ENCODE measurements at places on chromosomes 12 and 14.

- no peak for DNase-seq
These were observed 27.0 kb downstream of the RIN3 start for GRCh38 chr14:92540472-92541048.

GRCh38 chr14:94471045-94471444 is 5.0 kb downstream of the SERPINA9 start:
- no peak for DNase-seq

DNA sequence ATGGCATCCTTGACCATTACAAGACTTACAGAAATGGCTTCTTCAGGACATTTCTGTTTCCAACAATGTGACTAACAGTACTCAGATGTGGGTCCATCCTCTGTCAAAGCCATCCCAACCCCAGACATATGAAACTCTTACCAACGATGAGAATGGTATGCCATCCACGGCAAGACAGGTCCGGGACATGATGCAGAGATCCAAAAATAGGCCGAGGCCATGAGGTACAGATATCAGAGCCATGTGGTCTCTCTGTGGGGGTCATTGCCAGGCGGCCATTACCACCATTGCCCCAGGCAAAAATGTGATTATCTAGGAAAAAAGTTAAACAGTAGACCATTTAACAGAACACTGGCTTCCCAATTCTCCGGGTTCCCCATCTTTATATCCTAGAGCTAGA is 27.5 kb downstream of the ZC2HC1C start:
- DNase-seq, result no peak

DNA sequence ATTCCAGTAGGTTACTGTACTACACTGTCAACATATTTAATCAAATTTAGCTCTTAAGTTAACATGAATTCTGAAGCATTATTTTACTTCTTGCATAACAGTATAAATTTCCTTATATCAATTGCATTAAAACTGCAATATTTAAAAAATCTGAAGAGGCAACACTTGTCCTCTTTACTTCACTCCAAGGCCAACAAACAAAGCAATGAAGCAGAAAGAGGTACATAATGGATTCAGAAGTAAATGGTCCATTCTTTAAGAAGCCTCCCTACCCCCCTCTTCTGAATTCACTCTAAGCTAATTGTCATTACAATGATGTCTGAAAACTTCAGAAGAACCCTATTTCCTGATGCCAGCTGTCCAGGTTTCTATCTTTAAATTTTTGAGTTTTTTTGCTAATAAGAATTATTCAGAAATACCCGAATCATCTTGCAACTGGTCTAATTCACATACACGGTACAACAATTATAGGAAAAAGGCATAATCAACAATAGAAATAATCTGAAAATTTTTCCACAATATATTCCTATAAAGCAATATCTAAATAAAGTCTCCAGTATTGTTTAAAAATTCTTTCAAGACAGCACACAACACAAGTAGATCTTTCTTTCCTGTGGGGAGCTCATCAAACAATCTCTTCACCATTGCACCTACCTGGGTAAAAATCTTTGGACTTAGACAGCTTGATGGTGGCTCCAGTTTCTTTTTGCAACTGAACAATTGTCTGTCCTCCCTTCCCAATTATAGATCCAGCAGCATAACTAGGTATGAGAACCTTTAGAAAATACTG is 2.9 kb downstream of the NOVA1 start:
- no peak for DNase-seq

DNA sequence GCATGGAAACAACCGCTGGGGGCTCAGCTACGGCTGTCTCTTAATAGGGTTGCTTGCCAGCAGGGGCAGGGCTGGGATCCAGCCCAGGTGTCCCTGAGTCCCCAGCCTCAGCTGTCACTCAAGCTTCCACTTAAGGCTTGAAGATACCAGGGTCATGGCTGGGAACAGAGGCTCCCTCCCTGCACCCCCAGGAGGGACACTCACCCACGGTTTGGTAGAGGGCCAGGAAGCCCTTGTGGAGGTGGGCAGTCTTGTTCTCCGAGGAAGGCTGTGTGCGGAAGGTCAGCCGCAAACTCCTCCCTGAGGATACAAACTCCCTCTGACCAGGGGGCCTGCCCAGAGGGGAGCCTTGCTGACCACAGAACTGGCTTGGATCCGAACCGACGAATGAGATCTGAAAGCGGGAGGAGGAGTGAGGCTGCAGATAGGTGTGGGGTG is 7.3 kb downstream of the C1RL start:
- DNase-seq, result no peak

GRCh38 chr12:43737646-43738045 is 20.9 kb downstream of the PUS7L start:
- no peak for DNase-seq

- no peak for DNase-seq
These were observed 8.7 kb downstream of the CFAP251 start for GRCh38 chr12:121926874-121927706.

DNA sequence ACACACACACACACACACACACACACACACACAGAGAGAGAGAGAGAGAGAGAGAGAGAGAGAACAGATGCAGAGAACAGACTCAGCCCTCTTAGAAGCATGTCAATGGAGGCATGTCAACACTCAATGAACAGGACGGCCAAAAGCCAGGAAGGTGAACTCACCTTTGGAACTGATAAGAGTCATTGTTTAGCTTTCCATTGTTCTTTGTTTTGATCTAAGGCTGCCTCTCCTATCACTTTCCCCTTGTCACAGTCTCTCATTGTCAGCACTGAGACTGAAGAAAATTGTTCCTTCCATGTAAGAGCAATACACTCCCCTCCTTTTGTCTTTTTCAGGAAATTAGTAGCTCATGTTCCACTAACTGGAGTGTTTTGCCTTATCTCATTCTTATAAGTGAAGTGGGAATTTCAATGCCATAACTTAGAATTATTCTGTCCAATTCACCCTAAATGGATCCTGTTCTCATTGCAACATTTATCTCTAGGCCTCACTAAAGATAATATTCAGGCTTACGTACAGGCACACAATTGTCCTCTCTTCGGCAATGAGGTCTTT is 218.0 kb downstream of the DUSP6 start:
- no peak for DNase-seq

DNA sequence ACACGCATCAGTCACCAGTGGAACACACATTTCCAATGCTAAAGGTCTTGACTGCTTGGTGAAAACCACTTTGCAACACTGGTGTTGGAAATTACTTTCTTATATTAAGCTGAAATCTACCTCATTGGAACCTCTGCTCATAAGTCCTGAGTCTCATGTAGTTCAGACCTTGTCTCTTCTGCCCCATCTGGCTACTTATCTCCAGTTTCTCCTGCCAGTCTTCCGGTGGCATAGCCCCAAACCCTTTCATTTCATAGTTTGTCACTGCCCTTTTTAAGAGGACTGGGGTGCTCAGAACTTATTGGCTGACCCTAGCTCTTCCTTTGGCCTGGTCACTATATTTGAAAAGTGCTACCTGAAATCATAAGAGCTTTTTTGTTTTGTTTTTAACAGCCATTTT is 43.7 kb downstream of the HELB start:
- no peak for DNase-seq

All from hippocampal formation (tissue), 2 donors.